Bronchial smooth muscle cell (primary cell): ENCODE measurements at places on chromosomes 16 and 17. TPM values are rescaled to one million over a fixed set of nuclear protein-coding genes. Genes with fewer than 3 reads are reported as not detected.

SRL gene
- total RNA-seq, result 0.26 and 0.47 TPM in 2 replicates

IGFALS gene
- under 0.01 TPM in 1 of 2 replicates, not detected in the other for total RNA-seq

ASGR1 gene
- total RNA-seq, result 0.86 and 1.6 TPM in 2 replicates

MT1A gene
- total RNA-seq, result 1.4 TPM in 1 of 2 replicates, not detected in the other

LRRC37A gene
- total RNA-seq, result 0.95 and 1.7 TPM in 2 replicates

TMEM235 gene
- total RNA-seq, result 0.16 TPM in 1 of 2 replicates, not detected in the other

ZFPM1 gene
- total RNA-seq, result 1.0 and 1.9 TPM in 2 replicates

AGRP gene
- not detected in 2 replicates for total RNA-seq

MAP2K4 gene
- total RNA-seq, result 17.2 and 21.9 TPM in 2 replicates

PABPN1L gene
- total RNA-seq, result not detected in 2 replicates

ADAMTS18 gene
- under 0.01 TPM in 1 of 2 replicates, not detected in the other for total RNA-seq

PHOSPHO1 gene
- total RNA-seq, result not detected in 2 replicates

EARS2 gene
- 30.6 and 33.5 TPM in 2 replicates for total RNA-seq

CCR7 gene
- total RNA-seq, result not detected in 2 replicates

GNG13 gene
- total RNA-seq, result not detected in 2 replicates

SP6 gene
- under 0.01 TPM in 2 replicates for total RNA-seq

CTRB1 gene
- total RNA-seq, result not detected in 2 replicates

RPS6KB1 gene
- total RNA-seq, result 19.7 and 21.1 TPM in 2 replicates

SBK1 gene
- total RNA-seq, result not detected in 2 replicates

AANAT gene
- not detected in 2 replicates for total RNA-seq

C16orf74 gene
- total RNA-seq, result 3.9 and 11.5 TPM in 2 replicates

MEOX1 gene
- 0.16 TPM in 1 of 2 replicates, not detected in the other for total RNA-seq

KCNH4 gene
- total RNA-seq, result not detected in 2 replicates

RNF227 gene
- total RNA-seq, result 1.7 and 2.0 TPM in 2 replicates

CDH3 gene
- 0.16 and 1.3 TPM in 2 replicates for total RNA-seq

RRAD gene
- total RNA-seq, result 9.8 and 11.7 TPM in 2 replicates

EME1 gene
- total RNA-seq, result 0.52 and 0.79 TPM in 2 replicates

ORMDL3 gene
- 58.2 and 69.5 TPM in 2 replicates for total RNA-seq

VPS4A gene
- 25.9 and 28.1 TPM in 2 replicates for total RNA-seq

HOXB8 gene
- under 0.01 TPM in 1 of 2 replicates, not detected in the other for total RNA-seq

KCTD13 gene
- 3.9 and 5.0 TPM in 2 replicates for total RNA-seq

NRN1L gene
- 0.16 TPM in 1 of 2 replicates, not detected in the other for total RNA-seq

TGFB1I1 gene
- total RNA-seq, result 11.6 and 16.4 TPM in 2 replicates

KRT10 gene
- 2.2 and 4.3 TPM in 2 replicates for total RNA-seq

PIPOX gene
- 2.2 and 3.0 TPM in 2 replicates for total RNA-seq
